GM12878 (cell line): ENCODE measurements at places on chromosomes 7 and 10.

- no peaks in the 10 kb centered on the region for H3K36me3 ChIP-seq
- DNase-seq = no peak
- H3K4me1 ChIP-seq = no peaks in the 10 kb centered on the region
- no peak overlapping the region for H3K27ac ChIP-seq
- no peak overlapping the region for H3K4me3 ChIP-seq
Measured at GRCh38 chr10:65416094-65416493, 1509.7 kb upstream of the LRRTM3 start.

DNA sequence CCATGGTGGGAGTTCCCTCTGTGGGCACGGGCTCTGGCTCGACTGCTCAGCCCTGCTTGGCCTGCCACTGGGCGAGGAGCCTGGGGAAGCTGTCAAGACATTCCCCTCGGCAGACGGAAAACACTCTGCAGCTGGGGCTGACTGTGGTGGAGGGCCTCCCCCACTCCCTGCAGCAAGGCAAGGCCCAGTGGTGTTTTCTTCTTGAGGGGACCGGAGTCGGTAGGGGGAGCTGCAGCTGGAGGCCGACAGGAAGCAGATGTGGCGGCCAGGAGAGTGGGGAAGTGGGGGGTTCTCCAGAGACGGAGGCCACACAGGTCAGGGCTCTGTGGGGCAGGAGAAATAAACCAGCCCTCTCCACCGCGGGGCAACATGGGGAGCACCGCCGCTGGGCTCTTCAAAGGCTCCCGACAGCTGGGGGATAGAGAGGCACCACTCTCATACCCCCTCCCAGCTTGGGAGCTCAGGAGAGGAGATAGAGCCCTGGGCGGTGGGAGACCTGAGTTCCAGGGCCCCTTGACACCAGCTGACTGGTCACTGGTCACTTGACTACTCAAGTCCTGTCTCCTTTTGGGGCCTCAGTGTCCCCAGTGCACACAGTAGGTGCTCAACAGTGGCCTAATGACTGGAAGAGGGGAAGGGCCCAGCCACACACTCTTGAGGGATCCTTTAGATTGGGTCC lies 43.4 kb downstream of the PPIF start:
- no peak overlapping the region for H3K27ac ChIP-seq
- no peaks in the 10 kb centered on the region for H3K36me3 ChIP-seq
- H3K4me3 ChIP-seq = no peak overlapping the region
- peaks cover 6% of the 10 kb centered on the region; the same call in 1 of the 2 replicates for H3K4me1 ChIP-seq
- H3K27me3 ChIP-seq = no peaks in the 10 kb centered on the region; the same call in 1 of the 2 replicates
- DNase-seq = no peak

DNA sequence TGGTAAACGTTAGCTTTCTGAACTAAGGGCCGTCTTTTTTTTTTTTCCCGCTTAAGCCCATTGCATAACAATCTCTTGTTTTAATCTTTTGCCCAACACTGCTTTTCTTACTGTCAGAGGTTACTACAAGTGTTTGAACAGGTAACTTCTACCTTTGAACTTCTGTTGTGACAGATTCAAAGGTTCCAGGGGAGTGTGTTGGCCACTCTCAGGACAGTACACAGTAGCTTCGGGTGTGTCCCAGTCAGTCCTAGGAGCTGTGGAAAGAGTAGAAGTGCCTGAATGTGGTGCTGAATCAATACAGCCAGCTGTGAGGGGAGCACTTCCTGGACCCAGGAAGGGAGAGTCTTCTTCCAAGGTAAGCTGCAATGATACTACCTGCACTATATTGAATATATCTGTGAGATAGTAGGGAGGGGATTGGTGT lies at the start of gene ACSL5:
Gene ACSL5, plus strand, starts transcription at position 205 of the 427 bp plus-strand sequence. CDS start 20,831 bp downstream, outside the sequence.
- H3K4me1 ChIP-seq = peaks cover 9% of the 10 kb centered on the region
- H3K36me3 ChIP-seq = no peaks in the 10 kb centered on the region
- DNase-seq = no peak
- H3K27me3 ChIP-seq = no peaks in the 10 kb centered on the region

DNA sequence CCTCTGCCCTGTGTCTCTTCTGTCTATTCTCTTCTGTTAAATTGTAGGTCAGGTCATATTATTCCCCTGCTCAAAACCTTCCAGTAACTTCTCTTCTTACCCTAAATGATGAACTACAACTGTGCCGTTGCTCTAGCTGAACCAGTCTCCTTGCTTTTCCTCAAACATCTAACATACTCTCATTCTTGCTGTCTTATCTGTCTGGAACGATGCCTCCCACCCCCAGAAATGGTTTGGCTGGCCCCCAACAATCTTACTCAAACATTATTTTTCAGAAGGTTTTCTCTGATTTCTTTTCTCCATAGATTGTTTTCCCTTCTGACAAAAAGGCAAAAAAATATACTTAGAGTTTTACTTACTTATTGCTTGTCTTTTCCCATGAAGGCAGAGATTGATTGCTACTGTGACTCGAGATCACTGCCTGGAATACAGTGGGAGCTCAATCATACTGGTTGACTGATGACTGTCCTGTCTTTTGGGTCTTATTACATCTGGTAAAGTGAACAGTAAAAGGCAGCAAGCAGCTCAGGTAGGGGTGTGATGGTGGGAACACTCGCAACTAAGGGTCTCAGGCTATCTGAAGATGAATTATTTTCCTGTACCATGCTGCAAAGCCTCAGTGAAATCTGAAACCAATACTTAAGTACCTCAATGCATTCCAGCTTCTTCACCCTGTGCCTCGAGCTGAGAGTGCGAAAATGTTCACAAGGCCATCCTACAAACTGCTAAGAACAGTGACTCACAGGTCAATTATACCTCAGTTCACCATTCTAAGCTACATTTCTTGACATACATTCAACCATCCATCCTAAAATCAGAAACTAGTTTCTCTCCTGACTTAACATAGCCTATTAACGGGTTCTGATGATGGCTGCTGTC lies 67.6 kb downstream of the DNMBP start:
- H3K27me3 ChIP-seq = no peaks in the 10 kb centered on the region
- peaks cover 9% of the 10 kb centered on the region; the same call in 1 of the 2 replicates for H3K36me3 ChIP-seq
- peaks cover 22% of the 10 kb centered on the region for H3K4me1 ChIP-seq
- no peak overlapping the region for H3K4me3 ChIP-seq

GRCh38 chr10:59265141-59265540 lies 88.7 kb downstream of the PHYHIPL start:
- H3K27me3 ChIP-seq = no peaks in the 10 kb centered on the region
- H3K27ac ChIP-seq = no peak overlapping the region
- DNase-seq = no peak
- H3K4me1 ChIP-seq = no peaks in the 10 kb centered on the region
